NCI-H1092 treated with DMSO at 0.1 percent for 48 hours (cell line): ENCODE measurements at places on chromosomes 4 and X.

GRCh38 chr4:72895408-72895807 is 174.1 kb downstream of the COX18 start:
- no peak for DNase-seq

GRCh38 chr4:110676241-110676640 is 53.4 kb upstream of the PITX2 start:
- DNase-seq = no peak

DNA sequence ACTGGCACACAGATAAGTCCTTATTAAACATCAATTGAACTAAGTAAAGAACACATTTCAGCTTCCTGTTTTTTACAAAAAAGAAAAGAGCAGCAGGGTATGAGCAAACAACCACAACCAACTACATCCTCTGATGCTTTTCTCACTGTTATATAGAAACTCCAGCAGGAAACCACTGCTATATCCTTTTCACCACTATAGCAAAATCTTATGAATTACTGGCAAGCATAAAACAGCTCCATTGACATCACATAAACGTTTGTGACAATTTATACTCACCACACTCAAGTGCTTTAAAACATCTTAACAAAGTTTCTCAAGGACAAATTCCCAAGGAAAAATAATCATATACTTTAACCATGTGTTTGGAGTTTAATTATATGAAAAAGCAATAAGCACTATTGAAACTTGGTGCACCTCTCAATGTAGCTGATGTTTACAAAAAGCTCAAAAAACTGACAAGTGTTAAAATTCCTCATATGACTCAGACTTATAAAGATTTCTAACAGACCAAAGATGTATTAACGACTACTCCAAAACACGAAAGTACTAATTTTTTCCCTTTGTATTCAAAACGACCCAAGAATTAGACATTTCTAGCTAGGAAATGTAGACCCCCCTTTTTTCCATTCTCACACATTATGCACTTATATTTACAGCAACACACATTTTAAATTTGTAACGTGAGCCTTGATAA is 12.9 kb downstream of the GPRIN3 start:
- DNase-seq = no peak

- DNase-seq = no peak
Measured at GRCh38 chr4:168995537-168996295, 14.3 kb downstream of the CBR4 start.

DNA sequence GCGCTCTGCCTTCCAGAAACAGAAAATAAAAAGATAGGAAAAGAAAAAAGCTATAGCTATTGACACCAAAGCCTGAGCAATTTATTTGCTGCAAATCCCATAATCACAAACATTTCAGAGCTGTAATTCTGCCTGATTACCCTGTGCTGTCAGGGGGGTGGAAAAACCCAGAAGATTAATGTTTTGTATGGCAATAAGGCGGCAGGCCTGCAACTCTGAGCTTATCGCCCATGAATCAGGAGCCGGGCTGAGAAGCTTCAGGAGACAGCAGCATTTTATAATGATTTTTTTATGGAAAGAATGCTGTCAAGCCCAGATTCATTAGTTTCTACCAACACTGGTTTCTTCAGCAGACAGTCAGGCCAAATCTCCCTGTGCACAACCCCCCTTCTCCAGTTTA is 82.6 kb upstream of the TMEM164 start:
- no peak for DNase-seq

GRCh38 chrX:129785160-129785947 is 5.6 kb downstream of the SASH3 start:
- DNase-seq = no peak

DNA sequence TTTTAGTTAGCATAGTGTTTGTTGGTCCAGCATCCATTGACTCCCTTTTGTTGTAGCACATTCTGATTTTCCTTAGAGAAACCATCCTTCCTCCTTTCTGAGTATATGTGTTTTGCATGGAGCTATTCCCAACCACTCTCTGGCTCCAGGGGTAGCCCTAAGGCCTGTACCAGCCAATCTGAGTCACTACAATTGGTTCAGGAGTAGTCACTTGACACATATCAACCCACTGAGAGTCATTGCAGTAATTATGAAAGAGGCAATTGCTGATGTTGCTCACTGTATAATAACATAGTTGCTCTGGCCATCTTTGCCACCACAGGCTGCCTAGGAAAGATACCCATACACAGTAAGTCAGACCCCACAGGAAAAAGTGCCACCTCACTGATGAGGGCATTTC is 71.2 kb upstream of the GRID2 start:
- DNase-seq = no peak

DNA sequence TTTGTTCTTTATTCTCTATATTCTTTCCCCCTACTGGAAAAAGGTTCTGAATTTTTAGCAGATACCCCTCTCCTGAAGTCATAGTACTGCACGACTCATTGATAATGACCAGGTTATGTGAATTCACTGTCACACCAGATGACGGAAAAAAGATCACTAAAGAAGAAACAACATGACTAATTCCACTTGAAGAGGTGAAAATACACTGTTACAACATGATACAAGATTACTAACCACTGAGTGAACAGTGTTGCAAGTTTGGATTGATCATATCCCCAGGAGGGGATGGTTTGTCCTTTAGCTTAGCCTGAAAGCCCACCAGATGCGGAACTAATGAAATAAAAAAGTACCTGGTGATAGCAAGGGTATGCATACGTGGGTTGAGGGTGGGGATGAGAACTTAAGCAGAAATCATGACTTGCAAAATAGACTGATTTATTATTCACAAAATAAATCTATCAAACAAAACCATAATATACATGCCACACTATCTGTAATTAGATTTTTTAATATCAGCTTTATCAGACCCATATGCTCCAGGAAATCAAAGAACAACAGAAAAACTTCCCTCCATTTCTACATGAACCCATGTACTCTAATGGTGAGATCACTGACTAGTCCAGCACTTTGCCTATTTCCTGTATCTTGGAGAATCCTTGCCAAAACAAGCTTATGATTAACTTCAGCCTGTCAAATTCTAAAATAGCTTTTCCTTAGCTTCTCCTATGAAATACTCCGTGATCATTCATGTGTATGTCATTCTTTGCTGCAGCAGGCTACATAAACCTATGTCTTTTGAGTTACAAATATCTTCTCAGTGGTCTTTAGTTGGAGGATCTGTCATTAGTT is 257.4 kb upstream of the AGA start:
- no peak for DNase-seq

- peak; percentile 46 for DNase-seq
Measured at GRCh38 chrX:24480400-24480865, 15.3 kb downstream of the PDK3 start.

- no peak for DNase-seq
Measured at GRCh38 chrX:132171478-132171877, 43.7 kb upstream of the FRMD7 start.

DNA sequence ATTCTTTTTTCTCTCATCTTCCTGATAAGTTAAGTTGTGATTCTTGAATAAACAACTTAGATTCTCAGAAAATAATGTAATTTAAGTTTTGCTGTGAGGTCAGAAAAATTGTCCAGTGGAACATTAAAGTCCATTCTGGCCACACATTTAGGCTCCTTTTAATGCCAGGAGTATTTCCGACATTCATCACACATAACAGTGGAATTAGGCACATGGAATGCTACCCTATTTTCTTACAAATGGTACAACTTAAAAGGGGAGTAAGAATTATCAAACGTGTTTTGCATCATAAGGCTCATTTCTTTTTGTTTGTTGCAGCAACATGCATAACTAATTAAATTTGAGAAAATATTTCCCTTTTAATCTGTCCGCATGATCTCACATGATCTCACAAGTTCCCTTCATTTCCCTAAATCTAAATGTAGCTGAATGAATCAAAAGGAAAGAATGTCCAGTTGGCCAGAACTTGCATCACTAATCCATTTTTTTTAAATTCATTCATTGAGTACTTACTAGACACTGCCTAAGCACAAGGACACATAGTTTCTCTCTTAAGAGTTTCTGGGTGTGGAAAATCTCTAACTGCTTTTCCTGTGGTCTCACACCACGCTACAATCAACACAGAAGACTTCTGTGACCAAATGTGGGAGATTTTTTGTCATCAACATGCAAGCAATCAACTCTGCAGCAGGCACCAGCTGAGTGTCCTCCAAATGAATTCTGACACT is 22.0 kb downstream of the SPARCL1 start:
- no peak for DNase-seq

DNA sequence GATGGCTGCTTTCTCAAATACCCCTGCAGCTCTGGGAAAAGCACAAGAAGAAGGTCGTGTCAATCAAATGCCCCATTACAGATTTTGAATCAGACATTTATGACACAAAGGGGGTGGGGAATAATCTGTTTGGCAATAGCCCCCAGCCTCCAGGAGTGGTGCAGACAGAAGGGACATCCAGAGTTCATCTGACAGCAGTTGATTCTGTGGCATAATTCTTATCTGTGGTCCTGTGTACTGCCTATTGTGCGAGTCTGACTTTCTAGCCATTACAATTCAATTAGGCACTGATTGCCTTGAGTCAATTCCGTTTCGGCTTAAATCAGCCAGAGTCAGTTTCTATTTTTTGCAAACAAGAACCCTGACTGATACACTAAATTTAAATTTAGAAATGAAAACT is 28.6 kb upstream of the DCLK2 start:
- DNase-seq = no peak

DNA sequence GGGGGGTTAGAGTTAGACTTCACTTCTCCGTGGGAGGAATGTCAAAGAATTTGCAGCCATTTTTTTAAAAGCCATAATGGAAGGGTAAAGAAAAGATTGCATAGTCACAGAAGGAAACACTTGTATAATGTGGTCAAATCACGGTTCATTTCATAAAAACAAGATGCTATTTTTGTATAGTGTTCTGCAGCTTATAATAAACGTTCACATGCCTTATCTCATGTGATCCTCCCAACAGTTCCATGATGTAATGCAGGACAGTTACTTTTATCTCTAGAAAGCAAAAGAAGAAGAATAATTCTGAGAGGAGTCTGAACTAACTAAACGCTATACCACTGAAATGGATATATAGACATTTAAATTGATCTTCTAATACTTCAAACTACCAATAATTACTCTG is 71.3 kb upstream of the CAMK2D start:
- no peak for DNase-seq

DNA sequence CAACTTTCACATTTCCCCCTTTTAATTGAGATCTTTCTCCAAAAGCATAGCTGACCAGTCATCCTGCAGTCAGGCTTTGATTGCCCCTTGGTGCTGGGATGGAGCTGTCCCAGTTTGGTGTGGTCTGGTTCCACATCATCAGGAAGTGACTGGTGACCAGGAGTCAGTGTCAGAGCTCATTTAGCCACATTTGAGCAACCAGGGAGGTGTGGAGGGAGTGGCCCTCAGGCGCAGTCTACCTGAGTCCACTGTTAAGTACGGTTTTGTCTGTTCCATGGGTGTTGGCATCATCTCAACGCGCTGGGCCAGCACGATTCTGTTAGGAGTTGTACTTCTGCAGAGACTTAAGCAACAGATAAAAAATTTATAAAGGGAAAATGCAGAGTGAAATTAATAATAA is 52.6 kb downstream of the RGS12 start:
- DNase-seq = no peak

DNA sequence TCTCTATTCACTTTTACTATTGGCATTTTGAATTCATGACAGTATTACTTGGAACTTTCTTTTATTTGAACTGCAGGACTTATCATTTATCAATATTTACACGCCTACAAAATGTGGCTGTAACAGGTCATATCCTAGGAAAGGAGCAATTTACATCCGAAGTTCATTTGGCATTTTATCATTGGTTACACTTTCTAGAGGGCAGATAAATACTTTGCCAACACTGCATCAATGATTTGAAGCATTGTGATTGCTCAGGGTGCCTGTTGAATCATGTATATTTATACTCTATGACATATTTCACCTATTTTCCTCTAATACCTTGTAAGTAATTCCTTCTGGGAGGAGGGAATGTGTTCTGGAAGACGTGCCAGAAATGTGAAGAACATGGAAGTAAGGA is 136.7 kb downstream of the MID1IP1 start:
- DNase-seq = no peak

- DNase-seq = no peak
Measured at GRCh38 chrX:154056770-154057241, 37.1 kb upstream of the IRAK1 start.

DNA sequence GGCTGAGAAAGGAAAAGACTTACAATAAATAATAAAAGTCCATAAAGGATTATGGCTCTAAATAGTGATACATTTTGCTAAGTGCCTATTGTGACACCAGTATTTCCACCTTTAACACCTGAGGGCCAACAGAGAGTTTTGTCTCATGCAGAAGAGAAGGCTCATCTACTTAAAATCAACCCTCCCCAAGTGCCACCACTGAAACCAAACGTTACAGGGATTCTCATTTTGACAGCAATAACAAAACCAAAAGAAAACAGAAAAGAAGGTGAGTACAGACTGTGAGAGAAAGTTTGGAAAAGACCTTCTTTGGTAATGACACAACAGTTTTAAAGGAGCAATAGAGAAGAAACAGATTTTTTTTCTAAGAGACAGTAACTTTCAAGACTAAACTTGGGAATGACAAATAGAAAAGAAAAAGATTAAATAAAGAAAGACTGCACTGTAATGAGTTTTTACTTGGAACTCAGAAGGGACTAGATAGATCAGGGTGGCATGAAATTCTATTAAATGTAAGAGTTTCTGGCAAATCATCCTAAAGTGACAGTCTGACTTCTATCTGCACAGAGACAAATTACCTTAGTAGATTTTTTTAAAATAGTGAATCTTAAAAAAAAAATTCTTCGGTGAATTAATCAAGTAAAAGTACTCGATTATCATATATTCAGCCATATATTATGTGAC is 109.7 kb downstream of the ZNF827 start:
- no peak for DNase-seq

DNA sequence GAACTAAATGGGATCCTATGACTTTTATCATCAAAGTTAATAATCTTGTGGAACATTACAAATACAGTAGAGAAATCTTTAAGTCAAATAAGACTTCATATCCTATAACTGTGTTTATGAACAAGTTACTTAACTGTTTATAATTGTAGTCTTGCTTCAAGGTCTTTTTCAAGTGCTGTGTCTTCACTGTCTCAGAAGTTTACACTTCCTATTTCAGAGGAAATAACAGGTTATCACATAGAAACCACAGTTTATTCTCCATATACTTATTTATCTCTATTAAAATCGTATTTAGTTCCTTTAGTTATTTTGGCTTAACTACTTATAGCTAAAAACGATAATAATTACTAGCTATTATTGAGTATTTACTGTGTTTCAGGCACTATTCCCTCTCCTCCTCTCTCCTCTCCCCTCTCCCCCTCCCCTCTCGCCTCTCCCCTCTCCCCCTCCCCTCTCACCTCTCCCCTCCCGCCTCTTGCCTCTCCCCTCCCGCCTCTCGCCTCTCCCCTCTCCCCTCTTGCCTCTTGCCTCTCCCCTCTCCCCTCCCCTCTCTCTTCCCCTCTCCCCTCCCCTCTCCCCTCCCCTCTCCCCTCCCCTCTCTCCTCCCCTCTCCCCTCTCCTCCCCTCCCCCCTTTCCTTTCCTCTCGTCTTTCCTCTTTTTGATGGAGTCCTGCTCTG is 63.7 kb downstream of the RBPJ start:
- no peak for DNase-seq
